Glutamatergic neuron (in vitro differentiated cells): ENCODE measurements at places on chromosomes 4 and X.

- no peak for DNase-seq
- H3K36me3 ChIP-seq: no peaks in the 10 kb centered on the region
- H3K27me3 ChIP-seq: no peaks in the 10 kb centered on the region
- H3K27ac ChIP-seq: no peak overlapping the region
These were observed 98.0 kb downstream of the ATP11C start for GRCh38 chrX:139834879-139835278.

GRCh38 chr4:181479141-181479540, 764.1 kb upstream of the TENM3 start:
- no peak overlapping the region for H3K4me3 ChIP-seq
- H3K27ac ChIP-seq: no peak overlapping the region
- H3K4me1 ChIP-seq: peaks cover 8% of the 10 kb centered on the region
- no peaks in the 10 kb centered on the region for H3K27me3 ChIP-seq

- H3K27me3 ChIP-seq: peaks cover 2% of the 10 kb centered on the region
- H3K4me1 ChIP-seq: peaks cover 19% of the 10 kb centered on the region
- H3K36me3 ChIP-seq: no peaks in the 10 kb centered on the region
- H3K27ac ChIP-seq: peak overlapping the region; percentile 81
- H3K4me3 ChIP-seq: peak overlapping the region; percentile 34
These were observed 260.9 kb upstream of the RPS6KA3 start for GRCh38 chrX:20527558-20528011.

DNA sequence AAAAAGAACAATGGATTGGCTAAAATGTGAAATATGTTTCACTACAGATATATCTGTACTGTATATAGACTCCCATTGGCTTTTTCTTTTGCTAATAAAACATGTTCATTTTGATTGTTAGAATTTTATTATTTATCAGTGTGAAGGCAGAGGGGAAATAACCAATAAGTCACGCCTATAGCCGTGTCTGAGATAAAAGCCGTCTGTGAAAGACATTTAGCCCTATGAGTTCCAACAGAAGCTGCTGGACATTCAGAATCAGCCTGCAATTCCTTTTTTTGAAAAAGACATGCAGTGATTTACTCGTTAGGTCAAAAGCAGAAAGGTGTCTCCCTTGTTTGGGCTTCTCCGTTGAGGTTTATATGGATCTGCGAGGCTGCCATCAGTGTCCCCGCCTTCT, 24.2 kb upstream of the SLC25A4 start:
- no peaks in the 10 kb centered on the region for H3K36me3 ChIP-seq
- H3K4me1 ChIP-seq: peaks cover 4% of the 10 kb centered on the region
- no peak overlapping the region for H3K4me3 ChIP-seq

- H3K27ac ChIP-seq: no peak overlapping the region
- H3K36me3 ChIP-seq: no peaks in the 10 kb centered on the region
- H3K4me3 ChIP-seq: no peak overlapping the region
- peaks cover 2% of the 10 kb centered on the region for H3K4me1 ChIP-seq
These were observed 5.4 kb upstream of the TAPT1 start for GRCh38 chr4:16231570-16232245.

- no peak overlapping the region for H3K27ac ChIP-seq
- peaks cover 15% of the 10 kb centered on the region for H3K36me3 ChIP-seq
- H3K4me3 ChIP-seq: no peak overlapping the region
These were observed 174.5 kb downstream of the DCLK2 start for GRCh38 chr4:150252741-150253140.

DNA sequence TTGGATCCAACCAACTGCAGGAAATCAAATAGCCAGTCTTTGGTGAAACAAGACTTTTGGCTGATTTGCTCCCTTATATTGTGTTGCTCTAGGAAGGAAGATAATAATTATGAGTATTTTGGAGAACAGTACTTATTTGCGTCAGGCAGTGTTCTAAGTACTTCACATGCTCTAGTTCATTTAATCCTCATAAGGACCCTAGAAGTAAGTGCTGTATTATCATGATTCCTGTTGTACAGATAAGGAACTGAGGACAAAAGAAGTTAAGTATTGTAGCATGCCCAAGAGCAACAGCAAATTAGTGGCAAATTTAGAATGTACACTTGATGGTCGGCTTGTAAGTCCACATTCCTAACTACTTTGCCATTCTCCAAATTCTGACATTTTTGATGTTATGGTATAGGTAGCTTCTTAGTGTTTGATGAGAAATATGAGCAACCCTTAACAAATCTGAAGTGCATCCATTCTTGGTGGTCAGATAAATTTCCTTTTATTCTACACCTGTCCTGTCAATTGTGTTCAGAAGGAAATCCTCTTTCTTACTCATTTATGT, 72.0 kb downstream of the SPRY1 start:
- DNase-seq: no peak
- no peaks in the 10 kb centered on the region for H3K27me3 ChIP-seq
- no peak overlapping the region for H3K4me3 ChIP-seq
- H3K4me1 ChIP-seq: peaks cover 2% of the 10 kb centered on the region
- H3K27ac ChIP-seq: no peak overlapping the region

GRCh38 chr4:155367608-155368007, 9.2 kb downstream of the MAP9 start:
- no peak overlapping the region for H3K27ac ChIP-seq
- no peaks in the 10 kb centered on the region for H3K27me3 ChIP-seq
- H3K4me1 ChIP-seq: no peaks in the 10 kb centered on the region
- H3K36me3 ChIP-seq: no peaks in the 10 kb centered on the region

DNA sequence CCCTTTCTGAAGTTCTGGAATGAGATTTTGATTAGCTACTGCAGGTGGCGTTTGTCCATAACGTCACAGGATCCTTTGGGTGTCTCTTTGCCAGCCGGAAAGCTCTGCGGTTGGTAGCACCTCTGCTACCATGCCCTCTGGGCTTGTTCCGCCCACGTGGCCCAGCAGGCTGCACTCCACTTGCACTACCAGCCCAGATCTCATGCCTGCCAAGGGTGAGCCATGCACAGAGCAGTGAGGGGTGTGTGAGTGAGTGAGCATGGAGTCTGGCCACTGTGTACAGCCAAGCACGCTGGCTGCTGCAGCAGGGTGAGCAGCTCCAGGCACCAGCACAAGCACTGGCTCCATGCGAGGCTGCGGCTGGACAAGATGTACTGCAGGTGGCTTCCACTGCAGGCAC, 6.6 kb upstream of the HNRNPD start:
- H3K27ac ChIP-seq: no peak overlapping the region
- H3K36me3 ChIP-seq: peaks cover 9% of the 10 kb centered on the region
- H3K4me3 ChIP-seq: no peak overlapping the region
- H3K4me1 ChIP-seq: peaks cover 7% of the 10 kb centered on the region
- peaks cover 2% of the 10 kb centered on the region for H3K27me3 ChIP-seq

DNA sequence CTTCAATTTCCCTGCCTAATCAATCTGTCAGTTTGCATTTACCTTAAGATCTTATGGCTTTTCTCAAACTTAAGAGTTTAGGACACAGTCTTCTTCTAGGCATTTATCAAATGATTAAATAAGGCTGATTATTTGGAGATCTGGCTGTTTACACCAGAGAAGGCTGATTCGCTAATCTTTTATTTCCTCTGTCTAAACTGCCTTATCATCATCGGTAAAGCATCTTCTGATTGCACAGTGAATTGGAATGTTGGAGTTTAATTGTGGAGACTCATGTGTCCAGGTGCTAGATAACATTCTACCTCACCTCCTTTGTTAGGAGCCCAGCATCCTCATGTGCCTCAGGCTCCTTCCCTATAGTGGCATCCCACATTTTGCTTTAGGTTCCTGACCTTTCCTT, 100.3 kb upstream of the DDIT4L start:
- H3K27me3 ChIP-seq: no peaks in the 10 kb centered on the region
- DNase-seq: no peak
- H3K4me1 ChIP-seq: peaks cover 11% of the 10 kb centered on the region
- H3K36me3 ChIP-seq: no peaks in the 10 kb centered on the region

DNA sequence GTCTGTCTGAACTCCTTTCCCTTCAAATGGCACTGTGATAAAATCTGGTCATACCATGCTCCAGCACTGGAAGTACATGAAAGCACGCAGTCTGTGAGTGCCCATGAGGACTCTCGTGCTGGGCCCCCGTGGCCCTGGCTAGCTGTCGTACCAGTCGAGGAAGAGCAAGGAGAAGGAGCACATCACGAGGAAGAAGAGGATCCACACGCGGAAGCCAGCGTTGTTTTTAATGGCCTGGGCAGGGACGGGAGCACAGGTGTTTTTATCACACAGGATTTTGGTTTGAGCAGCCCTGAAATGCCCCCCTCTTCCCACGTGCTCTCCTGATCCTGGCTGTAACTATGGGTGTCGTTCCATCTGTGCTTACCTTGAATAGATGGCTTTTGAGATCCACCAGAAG, 33.0 kb downstream of the NSG1 start:
- no peak overlapping the region for H3K4me3 ChIP-seq
- no peak for DNase-seq
- H3K36me3 ChIP-seq: peaks cover 19% of the 10 kb centered on the region
- peaks cover 7% of the 10 kb centered on the region for H3K27me3 ChIP-seq
- H3K27ac ChIP-seq: no peak overlapping the region

DNA sequence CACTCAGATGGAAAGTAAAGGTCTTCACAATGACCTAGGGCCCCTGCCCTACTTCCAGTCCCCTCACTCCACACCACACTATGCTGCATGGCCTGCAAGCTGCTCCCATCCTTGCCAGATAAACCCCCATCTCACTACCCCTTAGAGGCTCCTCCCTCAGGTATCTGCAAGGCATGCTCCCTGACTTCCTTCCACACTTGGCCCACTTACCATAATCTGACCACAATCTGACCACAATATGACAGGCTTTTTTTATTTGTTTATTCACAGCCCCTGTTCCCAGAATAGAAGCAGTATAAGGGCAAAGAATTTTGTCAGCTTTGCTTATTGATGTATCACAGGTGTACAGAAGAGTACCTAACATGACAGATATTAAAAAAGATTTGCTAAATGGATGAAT, 124.7 kb downstream of the CAMK2D start:
- no peaks in the 10 kb centered on the region for H3K36me3 ChIP-seq
- no peak for DNase-seq
- H3K4me3 ChIP-seq: no peak overlapping the region
- no peak overlapping the region for H3K27ac ChIP-seq

GRCh38 chrX:16985286-16985685, 38.8 kb downstream of the REPS2 start:
- no peak overlapping the region for H3K4me3 ChIP-seq
- no peaks in the 10 kb centered on the region for H3K27me3 ChIP-seq
- H3K27ac ChIP-seq: no peak overlapping the region
- H3K4me1 ChIP-seq: no peaks in the 10 kb centered on the region
- no peaks in the 10 kb centered on the region for H3K36me3 ChIP-seq
- DNase-seq: no peak

DNA sequence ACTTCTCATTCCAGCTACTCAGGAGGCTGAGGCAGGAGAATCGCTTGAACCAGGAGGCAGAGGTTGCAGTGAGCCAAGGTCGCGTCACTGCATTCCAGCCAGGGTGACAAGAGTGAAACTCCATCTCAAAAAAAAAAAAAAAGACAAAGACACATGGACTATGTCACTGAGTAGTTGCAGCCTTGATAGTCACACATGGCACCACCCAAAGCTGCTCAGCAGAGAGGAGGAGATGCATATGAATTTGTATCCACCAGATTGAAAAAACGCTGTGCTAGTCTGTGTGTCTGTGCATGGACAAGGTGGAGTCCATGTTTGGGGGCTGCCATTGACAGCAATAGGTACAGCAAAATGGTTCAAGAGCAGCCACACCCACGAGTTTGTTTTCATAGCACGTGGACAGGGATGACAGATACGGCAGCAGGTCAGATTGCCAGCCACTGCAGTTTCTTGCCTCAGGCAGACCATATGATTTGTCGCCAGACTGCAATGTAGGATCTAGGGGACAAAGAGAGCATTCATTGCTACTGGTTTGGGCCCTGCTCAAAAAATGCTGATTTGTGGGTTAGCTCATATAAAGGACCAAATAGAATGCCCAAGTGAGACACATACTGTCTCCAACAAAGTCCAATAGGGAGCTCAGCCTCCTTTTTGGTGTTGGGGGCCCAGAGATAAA, 89.9 kb downstream of the CEP135 start:
- H3K36me3 ChIP-seq: peaks cover 5% of the 10 kb centered on the region
- peaks cover 2% of the 10 kb centered on the region for H3K4me1 ChIP-seq
- no peak overlapping the region for H3K4me3 ChIP-seq

- no peak overlapping the region for H3K4me3 ChIP-seq
- no peaks in the 10 kb centered on the region for H3K27me3 ChIP-seq
- H3K4me1 ChIP-seq: no peaks in the 10 kb centered on the region
These were observed 9.2 kb upstream of the VAMP7 start for GRCh38 chrX:155871934-155872333.

DNA sequence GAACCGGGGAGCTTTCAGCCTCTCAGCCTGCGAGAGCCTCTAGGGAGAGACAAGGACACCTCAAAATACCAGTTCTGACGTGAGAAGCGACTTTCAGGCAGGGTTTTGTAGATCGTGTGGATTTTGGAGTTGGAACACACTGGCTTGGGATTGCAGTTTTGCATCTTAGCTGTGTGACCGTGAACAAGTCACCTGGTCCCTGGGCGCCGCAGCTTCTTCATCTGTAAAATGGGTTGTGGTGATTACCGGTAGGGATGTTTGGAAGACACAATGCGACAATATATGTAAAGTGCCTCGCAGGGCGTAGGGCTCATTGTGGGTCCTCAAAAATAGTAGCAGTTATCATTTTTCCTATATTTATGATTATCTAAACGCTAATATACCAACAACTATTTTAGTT, 43.7 kb upstream of the STOX2 start:
- H3K27ac ChIP-seq: no peak overlapping the region
- H3K27me3 ChIP-seq: peaks cover 3% of the 10 kb centered on the region
- no peak overlapping the region for H3K4me3 ChIP-seq
- DNase-seq: no peak
- peaks cover 18% of the 10 kb centered on the region for H3K4me1 ChIP-seq

DNA sequence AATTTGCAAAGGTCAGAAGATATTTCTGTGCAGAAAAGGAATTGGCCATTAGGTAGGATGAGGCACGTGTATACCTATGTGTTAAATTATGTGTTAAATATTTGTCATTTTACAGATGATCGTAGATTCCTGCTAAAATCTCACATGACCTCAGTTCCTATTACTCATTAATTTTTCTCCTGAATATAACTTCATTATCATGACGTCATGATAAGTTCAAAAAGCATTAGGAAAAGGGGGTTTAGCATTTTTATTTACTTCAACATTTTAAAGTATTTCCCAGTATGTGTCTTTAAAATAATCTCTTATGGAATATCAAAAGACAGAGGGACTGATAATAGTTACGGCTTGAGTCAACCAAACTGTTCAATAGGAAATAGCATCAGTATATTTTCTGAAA, 372.8 kb downstream of the IL1RAPL1 start:
- DNase-seq: no peak
- no peaks in the 10 kb centered on the region for H3K4me1 ChIP-seq
- no peak overlapping the region for H3K4me3 ChIP-seq
